ENCODE measurements at places on chromosomes 2 and 18.

DNA sequence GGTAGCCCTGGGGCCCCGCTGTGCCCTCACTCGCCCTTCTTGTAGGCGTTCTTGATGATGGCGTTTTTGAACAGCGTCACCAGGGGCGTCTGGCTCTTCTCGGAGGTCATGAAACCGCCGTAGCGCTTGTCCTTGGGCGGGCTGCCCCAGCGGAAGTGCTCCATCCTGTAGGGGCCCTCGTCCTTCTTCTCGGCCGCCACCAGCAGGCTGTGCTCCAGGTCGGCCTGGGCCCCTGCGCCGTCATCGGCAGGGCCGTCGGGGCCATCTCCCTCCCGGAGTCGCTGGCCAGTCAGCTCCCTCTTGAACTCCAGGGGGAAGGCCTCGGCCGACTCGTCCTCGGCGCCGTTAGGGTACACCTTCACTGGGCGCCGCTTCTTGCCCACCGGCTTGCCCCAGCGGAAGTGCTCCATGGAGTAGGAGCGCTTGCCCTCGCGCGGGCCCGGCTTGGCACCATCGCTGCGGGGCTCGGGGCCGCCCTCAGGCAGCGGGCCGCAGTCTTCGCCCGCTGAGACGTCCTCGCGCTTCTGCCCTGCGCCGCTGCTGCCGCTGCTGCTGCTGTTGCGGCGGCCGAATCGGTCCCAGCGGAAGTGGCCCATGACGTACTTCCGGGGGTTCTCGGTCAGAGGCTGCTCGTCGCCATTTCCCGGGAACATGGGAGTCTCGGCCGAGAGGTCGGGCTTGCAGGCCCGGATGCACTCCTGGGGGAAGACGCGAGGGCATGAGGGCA is 7.2 kb downstream of the POMC start:
- DNase-seq = peak; percentile 38

GRCh38 chr18:22040533-22040932 is 128.9 kb upstream of the GATA6 start:
- no peak for DNase-seq

DNA sequence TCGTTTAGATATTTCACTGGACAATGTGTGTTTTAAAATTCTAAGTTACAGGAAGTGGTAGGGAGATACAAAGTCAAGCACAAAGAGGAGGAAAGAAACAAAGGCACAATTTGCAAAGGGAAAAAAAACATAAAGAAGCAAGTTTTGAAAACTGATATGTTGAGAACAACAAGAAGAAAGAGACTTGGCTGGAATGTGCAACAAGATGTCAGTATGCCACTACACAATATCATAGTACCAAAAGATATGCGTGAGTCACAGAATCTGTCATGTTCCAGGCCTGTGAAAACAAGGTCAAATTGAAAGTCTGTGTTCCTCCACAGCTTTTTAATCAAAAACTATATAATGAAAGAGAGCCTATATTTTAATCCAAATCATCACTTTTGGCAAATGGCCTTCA is 12.0 kb downstream of the EXOC6B start:
- DNase-seq = no peak

DNA sequence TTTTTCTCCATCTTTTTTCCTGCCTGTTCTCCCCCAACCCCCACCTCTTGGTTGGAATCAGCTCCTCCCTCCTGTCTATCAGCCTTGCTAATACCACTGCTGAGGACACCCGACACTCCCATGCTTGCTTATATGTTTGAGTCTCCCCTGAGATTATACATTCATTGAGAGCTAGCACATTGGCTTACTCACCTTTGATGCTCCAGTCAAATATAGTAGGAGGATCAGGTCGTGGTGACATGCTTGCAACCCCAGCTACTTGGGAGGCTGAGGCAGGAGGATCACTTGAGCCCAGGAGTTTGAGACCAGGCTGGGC is 91.5 kb upstream of the CCBE1 start:
- DNase-seq = no peak

DNA sequence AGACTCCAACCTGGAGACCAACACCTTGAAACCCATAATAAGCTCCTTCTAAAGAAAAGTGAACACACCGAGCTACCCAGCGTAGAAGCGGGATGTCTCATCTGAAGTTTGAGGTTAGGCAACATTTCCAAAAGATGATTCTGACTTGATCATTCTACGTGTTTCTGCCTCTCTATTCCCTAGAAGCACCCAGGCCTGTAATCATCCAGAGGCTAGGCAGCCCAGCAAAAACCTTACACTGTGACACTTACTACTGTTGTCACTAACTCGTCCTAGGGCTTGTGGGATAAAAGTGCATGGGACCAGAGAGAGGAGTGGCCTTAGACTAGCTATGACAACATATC is 1.4 kb downstream of the ZBTB14 start:
- no peak for DNase-seq

DNA sequence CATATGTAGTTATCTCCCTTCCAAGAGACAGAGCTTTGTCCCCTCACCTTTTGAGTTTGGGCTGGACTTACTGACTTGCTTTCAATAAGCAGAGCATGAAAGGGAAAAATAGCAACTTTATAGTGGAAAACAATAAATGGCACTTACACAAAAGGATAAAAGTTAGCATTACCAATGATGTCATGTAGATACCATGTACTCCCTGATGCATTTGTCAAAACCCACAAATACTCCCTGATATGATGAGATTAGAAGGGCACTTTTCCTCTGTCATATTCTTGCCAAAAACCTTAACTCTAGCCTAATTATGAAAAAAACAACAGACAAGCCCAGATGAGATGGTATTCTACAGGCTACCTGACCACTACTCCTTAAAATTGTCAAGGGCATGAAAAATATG is 16.0 kb downstream of the HIBCH start:
- DNase-seq = no peak

GRCh38 chr2:133736674-133737073 is 168.4 kb upstream of the NCKAP5 start:
- DNase-seq = no peak

DNA sequence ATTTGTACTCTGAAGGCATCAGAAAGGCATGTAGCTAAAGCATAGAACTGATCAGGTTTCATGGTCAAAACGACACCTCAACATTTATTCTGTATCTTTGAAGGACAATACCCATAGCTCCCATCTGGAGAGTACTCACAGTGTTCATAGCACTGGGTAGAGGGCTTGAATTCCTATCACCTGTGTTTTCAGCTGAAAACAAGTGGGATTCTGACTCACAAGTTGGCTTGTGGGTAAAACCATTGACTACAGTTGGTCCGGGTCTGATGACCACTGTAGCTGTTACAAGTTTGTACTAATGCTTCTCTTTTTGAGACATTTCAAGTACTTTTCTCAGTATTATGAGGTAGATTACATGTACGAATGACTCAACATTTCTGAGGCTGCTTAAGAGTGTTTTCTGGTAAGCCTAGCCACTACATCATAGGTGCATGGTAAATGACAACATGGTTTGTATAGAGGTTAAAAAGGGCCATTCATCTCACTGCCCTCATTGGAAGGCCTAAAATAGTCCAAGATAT is 68.6 kb upstream of the PELI1 start:
- DNase-seq = no peak

DNA sequence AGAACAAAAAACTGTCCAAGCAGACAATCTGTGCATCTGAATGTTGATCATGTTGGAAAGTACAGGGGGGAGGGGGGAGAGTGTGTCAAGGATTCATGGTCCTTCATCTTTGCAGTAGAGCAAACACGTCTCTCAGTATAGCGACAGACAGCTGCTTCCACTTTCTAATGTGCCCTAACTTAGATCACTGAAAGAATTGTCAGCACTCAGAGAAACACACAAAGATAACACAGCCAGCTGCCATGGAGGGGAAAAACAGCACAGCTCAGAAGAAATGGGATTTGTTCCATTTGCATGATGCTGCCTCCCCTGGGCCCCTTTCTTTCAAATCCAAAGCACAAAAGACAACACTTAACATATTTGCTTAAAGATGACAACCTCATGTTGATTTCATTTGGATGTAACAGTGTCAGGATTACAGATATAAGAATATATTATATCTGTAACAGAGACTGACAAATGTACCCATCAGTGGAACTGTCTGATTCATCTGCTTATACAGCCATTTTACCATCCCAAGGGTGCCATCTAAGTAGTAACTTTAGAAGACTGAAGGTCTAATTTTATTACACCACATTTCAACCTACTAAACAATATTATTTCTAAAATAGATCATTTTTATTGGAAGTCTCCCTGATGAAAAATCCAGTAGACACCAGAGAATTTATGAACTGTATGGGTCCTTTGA is 17.7 kb downstream of the FIGN start:
- DNase-seq = no peak

GRCh38 chr2:10428924-10429323 is 19.2 kb downstream of the ODC1 start:
- no peak for DNase-seq

GRCh38 chr18:79720359-79720733 is 40.7 kb downstream of the CTDP1 start:
- DNase-seq = no peak

- no peak for DNase-seq
Measured at GRCh38 chr18:7094427-7094826, 23.2 kb downstream of the LAMA1 start.

DNA sequence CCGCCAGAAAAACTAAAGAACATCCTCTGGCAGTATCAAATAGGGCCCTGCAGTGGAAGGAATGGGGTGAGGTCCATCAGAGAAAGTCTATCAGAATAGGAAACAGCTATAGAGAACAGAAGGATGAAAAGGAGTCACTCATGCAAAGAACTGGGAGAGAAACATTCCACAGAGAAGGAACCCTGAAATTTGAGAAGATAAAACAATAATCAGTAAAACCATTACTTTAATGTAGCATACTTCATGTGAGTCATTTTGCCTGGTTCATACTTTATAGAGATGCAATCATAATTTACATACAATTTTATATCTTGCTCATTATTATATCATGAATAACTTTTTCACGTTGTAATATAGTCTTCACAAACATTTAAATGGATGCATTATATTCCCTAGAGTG is 402.2 kb downstream of the NCKAP5 start:
- DNase-seq = no peak

DNA sequence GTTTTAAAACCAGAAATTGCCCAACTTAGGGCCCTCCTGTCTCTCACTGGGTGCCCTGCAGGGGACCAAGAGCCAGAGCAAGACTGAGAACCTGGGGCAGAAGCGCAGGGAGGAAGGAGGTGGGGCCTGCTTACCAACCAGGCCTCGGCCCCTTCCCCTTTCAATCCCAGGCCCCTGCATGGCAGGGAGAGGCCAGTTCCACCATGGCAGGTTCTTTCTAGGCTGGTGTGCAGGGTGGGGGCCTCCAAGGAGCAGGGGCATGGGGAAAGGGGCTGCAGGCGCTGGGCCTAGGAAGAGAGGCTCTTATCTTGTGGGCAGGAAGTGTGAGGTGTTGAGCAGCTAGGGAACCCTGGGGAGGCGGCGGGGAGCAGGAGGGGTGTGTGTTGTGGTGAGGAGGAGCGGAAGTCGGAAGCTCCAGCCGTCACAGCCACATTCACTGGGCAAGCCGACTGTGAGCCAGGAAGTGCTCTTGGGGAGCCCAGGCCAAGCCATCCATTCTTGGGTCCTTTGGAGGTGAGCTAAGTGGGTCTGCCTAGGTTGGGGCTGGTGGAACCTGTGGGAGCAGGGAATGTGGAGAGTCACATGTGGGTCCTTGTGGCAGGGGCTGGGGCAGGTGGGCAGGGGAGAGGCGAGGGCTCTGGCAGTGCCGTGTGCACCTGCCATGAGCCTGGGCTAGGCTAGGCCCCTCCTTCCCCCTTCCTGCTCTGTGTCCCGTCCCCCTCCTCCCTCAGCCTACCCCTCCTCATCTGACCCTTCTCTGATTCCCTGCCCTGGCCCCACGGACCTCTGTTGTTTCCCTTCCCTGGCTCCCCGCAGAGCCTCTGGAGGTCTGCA is at the start of gene PSD4:
Gene PSD4, plus strand, starts transcription at position 430 of the 834 bp plus-strand sequence. CDS start 8,486 bp downstream, outside the sequence.
- no peak for DNase-seq

- DNase-seq = no peak
Measured at GRCh38 chr18:8703781-8704301, 1.5 kb upstream of the MTCL1 start.

DNA sequence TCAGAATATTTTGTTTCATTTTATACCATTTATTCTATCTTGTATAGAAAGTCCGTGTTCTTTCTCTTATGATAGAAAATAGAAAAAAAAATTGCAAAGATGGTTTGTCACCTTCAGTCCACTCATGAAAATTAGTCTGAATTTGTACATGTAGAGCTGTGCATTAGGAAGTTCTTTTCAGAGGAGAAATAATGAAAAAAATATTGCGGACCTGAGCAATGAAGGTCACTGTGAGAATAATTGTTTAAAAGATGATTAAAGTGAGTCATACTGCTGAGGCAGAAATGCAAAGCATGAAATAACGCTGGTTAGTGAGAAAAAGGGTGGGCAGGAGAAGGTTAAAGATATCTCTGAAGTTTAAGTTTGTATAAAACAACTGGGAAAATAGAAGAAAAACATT is 431.1 kb downstream of the TMX3 start:
- no peak for DNase-seq
